CD4-positive, CD25-positive, alpha-beta regulatory T cell (primary cell): ENCODE measurements at places on chromosomes 11 and 22. TPM values are rescaled to one million over a fixed set of nuclear protein-coding genes. Genes with fewer than 3 reads are reported as not detected.

TMEM191B gene
- total RNA-seq: 3.5 TPM

DNA sequence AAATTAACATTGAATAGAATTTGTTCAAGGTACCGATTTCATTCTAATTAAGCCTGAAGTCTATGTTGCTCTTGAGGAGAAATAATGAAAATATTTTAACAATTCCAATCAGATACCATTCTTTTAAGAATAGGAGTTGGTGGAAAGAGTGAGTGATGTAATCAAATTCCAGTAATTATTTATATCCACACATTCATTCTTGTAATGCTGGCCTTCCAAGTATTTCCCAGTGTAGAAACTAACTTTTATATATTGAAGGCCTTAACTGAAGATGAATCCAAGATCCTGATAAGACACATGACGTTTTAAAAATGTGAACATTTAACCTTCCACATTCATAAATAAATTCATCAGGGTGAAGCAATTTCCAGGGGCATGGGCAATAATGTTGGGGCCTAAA is 36.6 kb upstream of the PAX6 start:
- DNase-seq: no peak

DNA sequence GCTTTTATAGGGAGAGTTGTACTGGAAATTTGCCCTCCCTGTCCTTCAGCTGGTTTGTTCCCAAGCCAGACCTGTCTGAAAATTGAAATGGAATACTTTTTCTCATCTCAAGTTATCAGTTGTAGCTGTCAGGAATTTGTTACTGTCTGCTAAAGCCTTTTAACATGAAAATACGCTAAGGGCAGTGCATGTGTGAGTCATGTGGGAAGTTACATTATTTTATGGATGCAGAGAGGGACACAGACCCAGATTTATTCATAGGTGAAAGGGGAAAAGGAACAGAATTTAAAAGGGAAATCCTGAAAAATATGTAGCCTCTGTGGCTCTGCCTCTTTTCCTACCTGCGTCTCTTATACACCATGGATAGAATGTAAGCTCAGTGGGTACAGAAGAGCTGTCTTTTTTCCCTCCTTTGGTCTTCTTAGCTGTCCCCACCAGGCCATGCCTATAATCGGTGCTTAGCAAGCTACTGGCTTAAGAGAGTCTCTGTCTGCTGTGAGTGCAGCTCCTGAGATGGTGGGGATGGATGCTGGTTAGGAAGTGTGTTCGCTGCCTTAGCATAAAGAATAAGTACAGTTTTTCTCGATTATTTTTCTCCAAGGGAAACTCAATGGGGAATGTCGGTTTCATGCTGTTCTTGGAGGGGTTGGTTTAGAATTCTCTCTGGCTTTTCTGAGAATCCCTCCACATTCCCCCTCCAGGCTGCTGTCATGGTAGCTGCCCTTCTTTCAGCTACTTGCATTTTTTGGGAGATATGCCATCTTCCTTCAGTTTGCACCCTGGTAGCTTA is 166.8 kb downstream of the TEAD1 start:
- no peak for DNase-seq

FADS1 gene
- total RNA-seq: 9.1 TPM

GRCh38 chr11:72646024-72646423 is 28.2 kb downstream of the PDE2A start:
- no peak for DNase-seq

- no peak for DNase-seq
Measured at GRCh38 chr22:30186510-30186909, 60.0 kb downstream of the LIF start.

SLC43A1 gene
- total RNA-seq: 12.8 TPM

HORMAD2 gene
- total RNA-seq: not detected

- no peak for DNase-seq
Measured at GRCh38 chr11:97732011-97732632, 1288.6 kb upstream of the CNTN5 start.

GRCh38 chr11:20474882-20475517 is 87.5 kb downstream of the PRMT3 start:
- no peak for DNase-seq

DNA sequence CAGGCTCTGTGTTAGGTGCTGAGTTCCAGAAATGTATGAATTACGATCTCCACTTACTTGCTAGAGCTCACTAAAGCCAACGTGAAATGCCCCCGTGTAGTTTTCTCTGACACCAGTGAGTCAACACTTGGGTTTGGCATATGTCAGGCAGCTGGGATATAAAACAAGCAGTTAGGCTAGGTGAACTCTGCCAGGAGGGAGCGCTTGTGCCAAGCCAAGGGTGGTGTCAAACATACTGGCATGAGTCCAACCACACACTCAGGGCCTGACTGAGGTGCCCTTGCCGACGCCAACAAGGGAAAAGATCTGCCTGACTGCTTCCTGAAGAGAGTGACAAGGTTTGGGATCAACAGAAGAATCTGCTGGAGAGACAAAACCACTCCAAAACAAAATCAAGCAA is 167.8 kb upstream of the NARS2 start:
- DNase-seq: no peak

PHF21A gene
- total RNA-seq: 111 TPM

- no peak for DNase-seq
Measured at GRCh38 chr11:60159868-60160267, 23.0 kb downstream of the MS4A6A start.

DNA sequence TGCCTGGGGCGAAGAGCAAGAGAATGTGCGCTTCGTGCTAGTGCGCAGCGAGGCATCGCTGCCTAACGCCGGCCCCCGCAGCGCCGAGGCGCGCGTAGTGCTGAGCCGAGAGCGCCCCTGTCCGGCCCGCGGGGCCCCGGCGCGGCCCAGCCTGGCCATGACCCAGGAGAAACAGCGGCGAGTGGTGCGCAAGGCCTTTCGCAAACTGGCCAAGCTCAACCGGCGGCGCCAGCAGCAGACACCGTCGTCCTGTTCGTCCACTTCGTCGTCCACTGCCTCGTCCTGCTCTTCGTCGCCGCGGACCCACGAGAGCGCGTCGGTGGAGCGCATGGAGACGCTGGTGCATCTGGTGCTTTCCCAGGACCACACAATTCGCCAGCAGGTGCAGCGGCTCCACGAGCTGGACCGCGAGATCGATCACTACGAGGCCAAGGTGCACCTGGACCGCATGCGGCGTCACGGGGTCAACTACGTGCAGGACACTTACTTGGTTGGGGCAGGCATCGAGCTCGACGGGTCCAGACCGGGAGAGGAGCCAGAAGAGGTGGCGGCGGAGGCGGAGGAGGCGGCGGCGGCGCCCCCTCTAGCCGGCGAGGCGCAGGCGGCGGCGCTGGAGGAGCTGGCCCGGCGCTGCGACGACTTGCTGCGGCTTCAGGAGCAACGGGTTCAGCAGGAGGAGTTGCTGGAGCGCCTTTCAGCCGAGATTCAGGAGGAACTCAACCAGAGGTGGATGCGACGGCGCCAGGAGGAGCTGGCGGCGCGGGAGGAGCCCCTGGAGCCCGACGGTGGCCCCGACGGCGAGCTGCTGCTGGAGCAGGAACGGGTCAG is 1.0 kb downstream of the RASSF10 start:
- DNase-seq: no peak

TYR gene
- total RNA-seq: not detected

NAALADL1 gene
- 16.4 TPM for total RNA-seq

DNA sequence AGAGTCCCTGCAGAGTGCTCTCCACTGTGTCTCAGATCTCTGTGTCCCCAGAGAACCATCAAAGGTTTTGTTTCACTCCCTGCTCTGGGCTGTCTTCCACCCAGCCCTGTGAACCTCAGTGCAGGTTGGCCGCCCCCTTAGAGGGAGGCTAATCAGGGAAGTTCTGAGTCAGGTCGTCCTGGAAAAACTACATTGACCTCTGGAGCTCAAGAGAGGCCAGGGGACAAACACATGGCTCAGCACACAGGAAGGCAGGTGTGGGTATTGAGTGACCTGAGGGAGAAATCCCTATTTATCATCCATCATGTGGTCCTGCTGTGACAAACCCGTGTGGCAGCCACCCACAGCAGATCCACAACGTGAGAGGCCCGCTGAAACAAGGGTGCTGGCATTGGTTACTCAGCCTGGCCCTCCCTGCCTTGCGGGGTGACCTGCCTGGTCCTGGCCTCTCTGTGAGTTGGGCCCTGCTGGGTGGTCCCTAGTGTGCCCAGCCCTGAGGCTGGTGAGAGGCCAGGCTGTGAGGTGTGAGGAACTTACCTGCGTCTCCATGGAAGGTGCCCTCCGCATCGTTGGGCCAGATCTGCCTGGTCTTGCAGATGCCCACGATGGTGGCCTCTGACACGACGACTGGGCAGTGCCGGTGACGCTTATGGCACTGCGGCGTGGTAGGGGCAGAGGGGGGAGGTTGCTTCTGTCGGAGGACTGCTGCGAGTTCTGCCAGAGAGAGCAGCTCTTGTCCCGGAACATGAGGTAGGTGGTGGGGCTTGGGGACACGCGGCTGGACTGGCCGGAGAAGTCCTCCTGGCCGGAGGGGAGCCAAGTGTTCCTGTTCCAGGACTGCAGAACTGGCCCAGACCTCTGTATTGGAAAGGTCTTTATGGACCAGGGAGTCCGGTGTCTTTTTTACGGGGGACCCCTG is 669 bp upstream of the BCR start:
- no peak for DNase-seq

DNA sequence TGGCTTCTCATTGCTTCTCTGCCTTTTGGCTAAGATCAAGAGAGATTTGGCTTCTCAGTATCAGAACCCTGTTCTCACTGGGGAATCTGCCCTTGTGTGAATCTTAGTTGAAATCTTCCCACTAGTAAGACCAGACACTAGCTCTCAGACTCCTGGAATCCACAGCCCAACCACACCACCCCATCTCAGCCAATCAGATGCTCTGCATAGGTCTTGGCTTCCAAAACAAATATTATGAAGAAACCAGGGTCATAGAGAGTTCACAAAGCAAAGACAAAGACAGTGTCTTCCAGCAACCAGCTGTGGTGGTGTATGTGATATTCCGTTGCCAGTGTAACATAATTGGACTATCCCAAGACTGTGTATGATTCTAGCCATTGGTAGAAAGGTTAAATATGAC is 5.4 kb downstream of the OR8B12 start:
- DNase-seq: no peak

DNA sequence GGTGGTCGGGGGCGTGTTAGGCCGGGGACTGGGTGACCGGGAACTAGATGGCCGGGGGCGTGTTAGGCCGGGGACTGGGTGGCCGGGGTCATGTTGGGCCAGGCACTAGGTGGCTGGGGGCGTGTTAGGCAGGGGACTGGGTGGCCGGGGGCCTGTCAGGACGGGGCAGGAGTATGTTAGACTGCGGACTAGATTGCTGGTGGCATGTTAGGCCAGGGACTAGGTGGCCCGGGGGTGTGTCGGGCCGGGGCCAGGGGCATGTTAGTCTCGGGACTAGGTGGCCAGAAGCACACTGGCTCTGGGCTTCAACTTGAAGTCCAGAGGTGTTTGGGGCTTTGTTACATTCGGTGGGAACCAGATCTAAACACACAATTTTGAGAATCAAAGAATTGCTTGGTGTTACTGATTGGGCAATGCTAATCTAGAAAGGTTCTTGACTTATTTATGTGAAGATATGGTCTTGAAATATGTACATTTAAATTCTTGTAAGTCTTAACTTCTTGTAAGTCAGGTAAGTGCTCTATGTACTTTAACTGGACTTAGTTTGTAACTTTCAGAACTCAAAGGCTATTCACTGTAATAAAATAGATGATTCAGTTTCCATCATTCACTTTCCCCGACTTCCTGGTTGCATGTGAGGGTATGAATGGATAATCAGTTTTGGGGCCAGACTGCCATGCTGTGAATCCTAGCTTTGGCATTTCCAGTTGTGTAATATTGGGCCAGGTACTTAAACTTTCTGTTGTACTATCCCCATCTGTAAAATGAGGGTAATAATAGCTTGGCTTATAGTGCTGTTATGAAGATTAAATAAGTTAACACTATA is 1.1 kb downstream of the EXT2 start:
- no peak for DNase-seq

ESRRA gene
- 28.6 TPM for total RNA-seq

GRCh38 chr11:20719821-20720220 is 50.4 kb downstream of the NELL1 start:
- no peak for DNase-seq

- DNase-seq: no peak
Measured at GRCh38 chr11:57763568-57763967, 2.0 kb downstream of the CTNND1 start.

LRRC55 gene
- not detected for total RNA-seq

GRCh38 chr11:71976551-71976950 is 22.2 kb upstream of the IL18BP start:
- DNase-seq: no peak

BEST1 gene
- total RNA-seq: 0.15 TPM

GRCh38 chr11:129331217-129331616 is 44.4 kb upstream of the BARX2 start:
- no peak for DNase-seq

EFEMP2 gene
- 5.8 TPM for total RNA-seq

DNA sequence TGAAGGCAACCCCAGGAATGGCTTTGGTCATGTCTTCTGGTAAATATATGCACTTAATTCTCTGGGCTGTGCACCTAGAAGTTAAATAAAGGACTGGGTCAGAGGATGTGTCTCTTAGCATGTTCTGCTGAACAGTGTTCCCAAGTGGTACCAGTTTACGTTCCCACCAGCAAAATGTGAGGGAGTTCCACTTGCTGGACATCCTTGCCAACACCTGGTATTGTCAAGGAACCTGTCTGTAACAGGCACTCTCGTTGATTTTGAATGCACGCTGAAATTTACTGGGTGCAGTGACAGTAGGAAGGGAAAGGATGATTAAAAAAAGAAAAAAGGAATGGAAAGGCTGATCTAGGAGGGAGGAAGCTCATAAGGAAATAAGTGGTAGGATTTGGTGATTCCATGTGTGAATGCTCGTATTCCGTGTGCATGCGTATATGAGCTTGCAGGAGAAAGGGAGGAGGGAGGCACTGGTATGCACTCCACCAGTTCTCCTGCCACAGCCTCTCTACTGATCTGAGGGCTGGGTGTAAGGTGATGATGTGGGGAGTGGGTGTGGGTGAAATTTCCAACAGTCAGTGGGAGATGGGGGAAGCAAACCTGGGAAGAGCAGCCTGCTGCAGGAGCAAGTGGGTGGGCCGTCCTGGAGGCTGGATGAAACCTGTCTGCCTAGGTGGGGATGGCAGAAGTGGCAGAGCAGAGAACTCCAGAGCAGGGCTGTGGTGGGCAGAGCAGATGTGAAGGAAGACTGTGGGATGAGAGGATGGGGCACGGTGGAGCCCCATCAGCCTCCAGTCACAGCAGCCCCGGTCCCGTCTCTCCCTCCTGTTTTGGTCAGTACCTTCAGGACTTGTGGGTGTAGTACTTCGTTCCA is 15.0 kb downstream of the MED15 start:
- no peak for DNase-seq

DNA sequence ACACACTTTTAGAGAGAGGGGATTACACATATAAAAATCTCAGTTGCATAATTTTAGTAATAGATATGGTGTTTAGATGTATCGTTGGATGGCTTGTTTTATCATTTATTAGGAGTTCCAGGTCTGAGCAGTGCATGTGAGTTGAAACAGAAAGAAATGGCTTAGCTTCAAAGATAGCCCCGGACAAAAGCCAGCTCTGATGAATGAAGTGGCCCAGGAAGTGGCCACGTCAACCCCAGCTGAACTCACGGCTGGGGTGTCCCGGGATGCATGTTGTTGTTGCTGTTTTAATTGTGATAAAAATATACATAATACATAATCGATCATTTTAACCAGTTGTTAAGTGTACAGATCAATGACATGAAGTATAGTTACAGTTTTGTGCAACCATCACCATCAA is 1513.6 kb downstream of the BRD1 start:
- DNase-seq: no peak

GRIK4 gene
- total RNA-seq: not detected

MRGPRX3 gene
- not detected for total RNA-seq

GRCh38 chr11:63858628-63859550 is 20.0 kb downstream of the MARK2 start:
- no peak for DNase-seq

GRCh38 chr11:11532574-11532973 is 89.2 kb downstream of the GALNT18 start:
- DNase-seq: no peak

- DNase-seq: no peak
Measured at GRCh38 chr11:111265421-111265820, 19.9 kb downstream of the POU2AF2 start.
